ENCODE measurements at places on chromosomes 7 and 10.

DNA sequence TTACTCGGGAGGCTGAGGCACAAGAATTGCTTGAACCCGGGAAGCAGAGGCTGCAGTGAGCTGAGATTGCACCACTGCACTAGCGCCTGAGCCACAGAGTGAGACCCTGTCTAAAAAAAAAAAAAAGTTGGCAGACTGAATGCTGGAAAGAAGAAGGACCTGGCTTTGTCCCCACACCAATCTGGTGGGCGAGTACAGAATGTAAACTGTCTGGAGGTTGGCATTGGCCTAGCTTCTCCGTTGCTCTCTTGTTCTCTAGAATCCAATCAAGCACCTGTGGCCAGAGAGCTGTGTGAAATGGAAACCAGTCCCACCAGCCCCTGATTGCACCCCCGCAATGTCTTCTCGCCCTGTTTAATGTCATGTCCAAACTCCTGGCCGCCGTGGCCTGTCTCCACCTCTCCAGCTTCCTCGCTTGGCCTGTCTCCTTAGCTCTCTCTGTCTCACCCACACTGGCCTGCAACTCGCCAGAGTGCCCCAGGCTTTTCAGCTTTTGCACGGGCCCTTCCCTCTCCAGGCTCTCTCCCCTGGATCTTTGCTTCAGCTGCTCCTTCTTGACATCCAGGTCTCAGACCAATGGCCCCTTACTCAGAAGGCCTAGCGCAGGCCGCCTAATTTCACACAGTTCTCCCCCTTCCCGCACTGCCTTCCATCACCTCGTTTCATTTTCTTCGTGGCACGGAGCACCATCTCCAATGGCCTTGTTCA is 670 bp upstream of the AGK start:
- DNase-seq = peak; percentile 24

GRCh38 chr7:47345857-47346298 is 236.0 kb downstream of the TNS3 start:
- DNase-seq = no peak

DNA sequence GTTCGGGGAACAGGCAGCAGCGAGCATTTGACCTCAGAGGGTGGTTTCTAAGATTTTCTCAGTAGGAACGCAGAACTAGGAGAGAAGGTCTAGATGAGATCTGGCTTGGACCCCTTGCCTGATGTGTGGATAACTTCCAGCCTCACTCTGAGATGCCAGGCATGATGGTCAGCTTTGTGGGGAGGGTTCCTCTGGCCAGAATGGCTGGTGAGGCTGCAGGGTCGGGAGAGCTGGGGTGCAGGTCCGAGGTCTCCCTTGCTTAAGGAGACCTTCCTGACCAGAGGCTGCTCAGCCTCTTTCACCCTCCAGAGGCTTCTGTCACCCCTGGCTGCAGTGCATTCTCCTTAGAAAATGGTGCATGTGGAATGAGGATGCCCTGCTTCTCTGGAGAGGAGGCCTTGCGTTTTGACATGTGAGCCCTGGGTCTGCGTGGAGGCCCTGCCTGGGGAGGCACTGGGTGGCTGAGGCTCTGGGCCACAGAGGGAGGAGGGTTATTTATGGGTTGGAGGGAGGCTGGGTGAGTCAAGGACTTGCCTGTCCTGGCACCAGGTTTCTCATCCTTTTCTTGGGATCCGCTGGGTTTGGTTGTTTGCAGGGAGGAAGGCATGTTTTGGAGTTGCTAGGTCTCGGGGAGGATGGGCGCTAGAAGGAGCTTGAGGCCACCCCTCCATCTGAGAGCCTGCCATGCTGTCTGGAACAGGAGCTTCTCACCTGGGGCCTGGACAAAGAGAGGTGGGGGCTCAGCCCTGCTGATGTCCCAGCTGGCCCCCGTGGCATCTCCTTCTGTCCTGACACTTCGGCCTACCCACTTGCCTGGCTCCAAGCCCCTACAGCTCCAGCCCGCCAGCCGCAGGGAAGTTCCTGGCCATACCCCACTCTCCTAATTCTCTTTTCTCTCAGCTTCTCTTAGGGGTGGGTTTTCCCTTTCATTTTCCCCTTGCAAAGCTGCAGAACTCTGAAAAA is 3.9 kb downstream of the FAM241B start:
- no peak for DNase-seq

- no peak for DNase-seq
Observed at GRCh38 chr10:71079761-71080380, 132.5 kb upstream of the UNC5B start.

DNA sequence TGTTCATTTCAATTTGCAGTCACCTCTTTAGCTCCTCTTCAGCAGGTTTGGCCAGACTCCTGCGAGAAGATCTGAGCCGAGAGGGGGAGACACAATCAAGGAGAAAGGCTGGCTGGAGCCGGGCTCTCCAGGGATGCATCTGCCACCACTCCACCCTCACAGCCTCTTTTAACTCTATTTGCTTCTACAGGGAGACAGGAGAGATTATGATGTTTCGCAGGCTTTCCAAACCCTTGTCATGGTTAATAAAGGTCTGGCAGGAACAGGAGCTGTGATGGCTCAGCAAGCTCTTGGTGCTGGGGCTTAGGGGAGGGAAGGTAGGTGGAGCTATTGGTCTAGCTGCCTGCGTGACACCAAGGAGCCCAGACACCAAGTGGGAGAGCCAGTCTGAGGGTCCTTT is 448.1 kb upstream of the PODXL start:
- DNase-seq = no peak

GRCh38 chr10:121332829-121333765 is 265.1 kb downstream of the FGFR2 start:
- no peak for DNase-seq

GRCh38 chr7:3042861-3043489 is 692 bp downstream of the CARD11 start:
- DNase-seq = peak; percentile 79

GRCh38 chr7:71005109-71005508 is 126.8 kb upstream of the GALNT17 start:
- no peak for DNase-seq
